ENCODE measurements at places on chromosomes 2 and 18.

GRCh38 chr18:48534364-48534763 is 4.5 kb upstream of the CTIF start:
- no peak overlapping the region for H3K27ac ChIP-seq
- H3K36me3 ChIP-seq = no peaks in the 10 kb centered on the region
- no peak for DNase-seq
- H3K27me3 ChIP-seq = no peaks in the 10 kb centered on the region
- peaks cover 10% of the 10 kb centered on the region for H3K4me1 ChIP-seq

- H3K4me1 ChIP-seq = no peaks in the 10 kb centered on the region
- no peaks in the 10 kb centered on the region for H3K36me3 ChIP-seq
- H3K27ac ChIP-seq = no peak overlapping the region
- no peak overlapping the region for H3K4me3 ChIP-seq
- DNase-seq = no peak
Measured at GRCh38 chr2:57598551-57598950, 448.1 kb upstream of the VRK2 start.

- DNase-seq = no peak
- H3K4me3 ChIP-seq = no peak overlapping the region
- peaks cover 9% of the 10 kb centered on the region for H3K4me1 ChIP-seq
- no peak overlapping the region for H3K27ac ChIP-seq
- H3K27me3 ChIP-seq = no peaks in the 10 kb centered on the region
Measured at GRCh38 chr2:36711741-36712314, 15.3 kb downstream of the VIT start.

DNA sequence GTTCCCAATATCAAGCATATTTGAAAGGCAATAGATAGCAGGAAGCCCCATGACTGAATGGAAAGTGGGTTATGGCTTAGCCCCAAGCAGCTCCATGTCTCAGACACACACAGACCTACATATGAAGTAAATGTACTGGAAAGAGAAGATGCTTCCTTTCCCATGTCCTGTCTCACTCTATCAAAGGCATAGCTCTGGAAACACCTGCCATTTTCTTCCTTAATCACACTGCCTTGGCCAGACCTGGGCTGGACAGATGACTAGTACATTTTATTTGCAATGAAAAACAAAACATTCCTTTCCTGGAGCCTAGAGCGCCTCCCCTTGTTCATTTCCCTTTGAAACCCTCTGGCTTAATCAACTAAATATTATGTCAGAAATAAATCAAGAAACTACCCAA is 160.7 kb downstream of the ANTXR1 start:
- H3K4me1 ChIP-seq = peaks cover 13% of the 10 kb centered on the region
- no peak overlapping the region for H3K4me3 ChIP-seq
- no peak for DNase-seq

DNA sequence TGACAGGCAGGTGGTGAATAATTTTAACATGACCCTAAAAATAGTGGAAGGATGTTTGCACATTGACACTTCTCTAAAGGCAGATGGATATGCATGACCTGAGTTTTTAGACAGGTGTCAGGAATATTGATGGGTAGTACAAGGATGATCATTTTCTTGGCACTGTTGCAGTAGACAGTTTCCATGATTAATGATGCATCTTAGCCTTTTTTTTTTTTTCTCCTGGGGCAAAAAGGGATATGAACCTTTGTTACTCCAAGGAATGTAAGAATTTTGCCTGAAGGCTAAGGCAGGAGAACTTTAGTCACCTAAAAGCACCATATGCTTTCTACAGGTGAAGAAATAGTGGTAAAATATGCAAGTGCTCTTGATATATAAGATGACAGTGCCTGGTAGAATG is 136.3 kb upstream of the CAVIN2 start:
- no peak overlapping the region for H3K27ac ChIP-seq
- DNase-seq = no peak
- no peaks in the 10 kb centered on the region for H3K4me1 ChIP-seq
- H3K36me3 ChIP-seq = no peaks in the 10 kb centered on the region
- no peak overlapping the region for H3K4me3 ChIP-seq

GRCh38 chr18:10482985-10483949 is 28.8 kb downstream of the APCDD1 start:
- H3K4me3 ChIP-seq = no peak overlapping the region
- no peaks in the 10 kb centered on the region for H3K27me3 ChIP-seq
- H3K27ac ChIP-seq = no peak overlapping the region
- no peaks in the 10 kb centered on the region for H3K36me3 ChIP-seq
- H3K4me1 ChIP-seq = peaks cover 16% of the 10 kb centered on the region
- no peak for DNase-seq

- no peak overlapping the region for H3K27ac ChIP-seq
- H3K36me3 ChIP-seq = no peaks in the 10 kb centered on the region
- H3K4me3 ChIP-seq = no peak overlapping the region
Measured at GRCh38 chr2:98188351-98189046, 101.5 kb downstream of the VWA3B start.

DNA sequence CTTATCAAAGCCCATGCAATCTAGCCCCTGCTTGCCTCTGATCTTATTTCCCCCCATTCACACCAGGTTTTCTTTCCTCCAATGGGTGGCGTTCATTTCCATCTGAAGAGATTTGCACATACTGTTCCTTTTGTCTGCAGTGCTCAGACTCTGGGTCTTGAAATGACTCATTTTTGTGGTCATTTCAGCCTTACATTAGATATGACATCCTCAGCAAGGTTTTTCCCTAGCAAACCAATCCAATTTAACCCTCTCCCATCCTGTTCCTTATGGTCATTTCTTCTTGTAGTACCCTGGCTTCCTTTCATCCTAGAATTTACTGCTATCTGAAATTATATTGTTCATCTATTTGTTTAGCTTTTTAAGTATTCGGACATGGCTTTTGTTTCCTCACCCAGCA is 42.5 kb upstream of the SCN1A start:
- peaks cover 6% of the 10 kb centered on the region for H3K4me1 ChIP-seq
- no peak for DNase-seq
- no peak overlapping the region for H3K4me3 ChIP-seq
- H3K36me3 ChIP-seq = no peaks in the 10 kb centered on the region
- no peaks in the 10 kb centered on the region for H3K27me3 ChIP-seq

Measured in neural progenitor cell (in vitro differentiated cells).